ENCODE measurements at places on chromosomes 7 and 10. TPM values are rescaled to one million over a fixed set of nuclear protein-coding genes. Genes with fewer than 3 reads are reported as not detected.

- H3K36me3 ChIP-seq, result no peaks in the 10 kb centered on the region
- no peaks in the 10 kb centered on the region for H3K27me3 ChIP-seq
- H3K4me1 ChIP-seq, result no peaks in the 10 kb centered on the region
Observed at GRCh38 chr10:93336110-93336509, 146.0 kb downstream of the MYOF start.

DNA sequence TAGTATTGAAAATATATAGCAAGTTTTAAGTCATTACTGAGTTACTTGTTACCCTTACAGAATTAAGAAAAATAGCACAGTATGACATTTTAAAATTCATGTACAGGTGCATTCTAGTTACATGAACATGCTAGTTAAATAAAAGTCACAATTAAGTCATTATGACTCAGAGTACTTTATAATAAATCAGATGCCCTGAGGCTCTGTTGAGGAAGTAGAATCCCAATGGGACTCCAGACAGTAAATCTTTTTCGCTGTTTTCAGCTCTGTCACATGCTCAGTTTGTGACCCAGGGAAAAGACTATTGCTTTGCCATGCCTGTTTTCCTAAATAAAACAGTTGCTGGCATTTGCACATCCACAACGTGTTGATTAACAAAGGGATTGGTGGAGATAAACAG lies 21.0 kb downstream of the NUDT13 start:
- H3K27me3 ChIP-seq, result no peaks in the 10 kb centered on the region
- H3K4me1 ChIP-seq, result no peaks in the 10 kb centered on the region
- no peak overlapping the region for H3K4me3 ChIP-seq
- peaks cover 3% of the 10 kb centered on the region for H3K36me3 ChIP-seq
- no peak for DNase-seq

GRCh38 chr7:127816354-127817190 lies 164.6 kb downstream of the SND1 start:
- H3K4me1 ChIP-seq, result peaks cover 14% of the 10 kb centered on the region
- H3K27me3 ChIP-seq, result no peaks in the 10 kb centered on the region
- H3K4me3 ChIP-seq, result no peak overlapping the region
- no peak for DNase-seq
- no peak overlapping the region for H3K27ac ChIP-seq

DNA sequence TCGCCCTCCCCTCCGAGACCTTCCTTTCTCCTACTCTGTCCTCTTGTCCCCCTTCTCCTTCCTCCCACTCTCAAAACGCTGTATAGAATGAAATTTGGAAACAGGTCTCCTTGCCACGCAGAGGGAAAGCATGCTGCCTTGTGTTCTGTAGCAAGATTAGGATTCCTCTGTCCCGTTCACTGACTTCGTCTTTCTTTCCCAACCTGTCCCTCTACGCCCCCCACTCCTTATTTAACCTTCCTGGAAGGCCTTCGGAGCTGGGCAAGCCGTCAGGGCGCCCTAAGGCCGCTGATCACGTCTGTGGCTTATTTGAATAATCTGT lies 1.3 kb downstream of the HOXA9 start:
- H3K27ac ChIP-seq, result no peak overlapping the region
- H3K4me1 ChIP-seq, result no peaks in the 10 kb centered on the region
- peaks cover 44% of the 10 kb centered on the region for H3K27me3 ChIP-seq
- no peaks in the 10 kb centered on the region for H3K36me3 ChIP-seq

- no peak overlapping the region for H3K4me3 ChIP-seq
- no peaks in the 10 kb centered on the region for H3K36me3 ChIP-seq
- H3K4me1 ChIP-seq, result no peaks in the 10 kb centered on the region
- DNase-seq, result no peak
- H3K27me3 ChIP-seq, result no peaks in the 10 kb centered on the region
Observed at GRCh38 chr7:16816824-16817223, 12.0 kb upstream of the AGR2 start.

DNA sequence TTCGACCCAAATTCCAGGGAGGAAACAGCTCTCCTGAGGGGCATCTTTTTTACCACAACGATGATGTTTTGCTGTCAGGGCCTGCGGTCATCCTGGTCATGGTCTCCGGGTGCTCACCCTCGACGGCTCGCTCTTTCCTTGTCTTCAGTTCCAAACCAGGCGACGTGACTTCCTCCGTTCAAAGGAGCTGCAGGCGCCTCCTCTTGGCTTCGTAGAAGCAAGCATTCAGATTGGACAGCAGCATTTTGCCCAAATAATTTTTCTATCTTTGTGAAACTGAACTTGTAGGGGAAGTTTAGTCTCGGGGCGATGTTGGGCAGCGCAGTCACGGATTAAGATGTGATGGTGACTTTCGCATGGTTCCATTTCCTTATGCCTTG lies 208.9 kb downstream of the DNAJB6 start:
- H3K4me1 ChIP-seq, result no peaks in the 10 kb centered on the region
- H3K27ac ChIP-seq, result no peak overlapping the region
- no peak for DNase-seq
- H3K36me3 ChIP-seq, result no peaks in the 10 kb centered on the region

DNA sequence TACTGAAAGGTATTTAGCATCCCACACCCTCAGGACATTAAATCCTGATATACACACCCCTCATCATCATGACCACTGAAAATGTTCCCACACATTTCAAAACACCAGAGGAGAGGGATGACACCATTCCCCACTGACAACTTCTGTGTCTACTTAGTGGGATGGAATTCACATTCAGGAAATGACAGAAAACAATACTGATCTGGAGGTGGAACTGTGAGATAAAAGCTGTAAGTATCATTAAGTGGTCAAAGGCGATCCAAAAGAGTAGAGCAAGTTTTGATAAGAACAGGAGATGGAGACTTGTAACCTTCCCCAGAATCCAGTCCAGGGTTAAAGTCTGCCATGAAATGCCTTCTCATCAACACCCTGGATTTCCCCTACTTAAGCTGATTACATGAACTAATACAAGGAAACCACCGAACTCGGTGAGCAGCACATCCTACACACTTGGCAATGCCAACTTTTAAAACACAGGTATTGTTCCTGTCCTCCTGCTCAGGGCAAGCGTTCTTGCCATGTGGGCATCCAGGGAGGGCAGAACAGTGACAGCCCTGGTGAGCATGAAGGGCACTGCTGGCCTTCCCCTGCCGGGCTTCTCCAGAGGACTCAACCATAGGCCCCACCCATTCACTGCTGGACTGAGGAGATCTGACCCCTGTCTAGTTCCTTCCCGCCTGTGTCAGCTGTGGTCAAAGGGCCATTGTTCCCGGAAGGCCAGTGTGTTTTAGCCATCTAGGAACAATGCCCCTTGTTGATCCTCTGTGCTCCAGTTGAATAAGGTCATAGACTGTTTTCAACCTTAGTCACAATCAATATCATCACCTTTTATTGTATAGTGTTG lies 85.0 kb downstream of the SGMS1 start:
- H3K36me3 ChIP-seq, result no peaks in the 10 kb centered on the region
- no peak overlapping the region for H3K4me3 ChIP-seq
- H3K4me1 ChIP-seq, result peaks cover 41% of the 10 kb centered on the region
- no peak for DNase-seq
- no peaks in the 10 kb centered on the region for H3K27me3 ChIP-seq

DNA sequence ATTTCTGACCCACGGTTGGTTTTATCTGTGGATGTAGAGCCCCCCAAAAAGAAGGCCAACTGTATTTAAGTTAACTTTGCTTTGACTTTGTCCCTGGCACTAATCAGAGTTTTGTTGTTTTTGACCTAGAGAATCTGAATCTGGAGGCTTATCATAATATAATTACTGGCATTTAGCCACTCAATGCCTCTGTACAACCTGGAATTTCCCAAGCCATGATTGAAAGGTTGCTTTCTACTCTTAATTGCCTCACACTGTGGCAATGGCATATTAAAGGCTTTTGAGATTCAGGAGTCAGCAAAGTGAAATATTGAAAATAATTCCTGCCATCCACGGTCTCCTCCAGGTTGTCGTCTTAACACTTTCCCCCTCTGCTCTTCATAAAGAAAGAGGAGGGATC lies 205.2 kb upstream of the GHITM start:
- no peaks in the 10 kb centered on the region for H3K4me1 ChIP-seq
- no peak overlapping the region for H3K4me3 ChIP-seq
- no peak for DNase-seq
- no peak overlapping the region for H3K27ac ChIP-seq
- no peaks in the 10 kb centered on the region for H3K27me3 ChIP-seq

DNA sequence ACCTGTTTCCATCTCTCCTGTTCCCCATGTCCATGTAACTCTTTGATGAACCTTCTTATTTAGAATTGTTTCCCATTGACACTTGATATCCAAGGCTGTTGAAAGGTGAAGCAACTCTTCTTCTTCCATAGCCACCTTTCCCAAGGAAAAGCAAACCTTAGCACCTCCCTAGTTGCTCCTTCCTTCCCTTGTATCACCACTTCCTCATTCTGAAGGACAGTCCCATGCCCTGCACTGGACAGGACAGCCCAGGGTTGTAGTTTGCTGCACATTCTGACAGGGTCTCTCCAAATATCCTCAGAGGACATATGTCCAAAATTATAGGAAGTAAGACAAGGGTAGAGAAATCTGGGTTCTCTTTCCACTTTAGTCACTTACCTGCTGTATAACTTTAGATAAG lies 6.2 kb downstream of the CUZD1 start:
- no peak overlapping the region for H3K27ac ChIP-seq
- H3K4me1 ChIP-seq, result no peaks in the 10 kb centered on the region
- no peaks in the 10 kb centered on the region for H3K36me3 ChIP-seq
- H3K27me3 ChIP-seq, result no peaks in the 10 kb centered on the region

DNA sequence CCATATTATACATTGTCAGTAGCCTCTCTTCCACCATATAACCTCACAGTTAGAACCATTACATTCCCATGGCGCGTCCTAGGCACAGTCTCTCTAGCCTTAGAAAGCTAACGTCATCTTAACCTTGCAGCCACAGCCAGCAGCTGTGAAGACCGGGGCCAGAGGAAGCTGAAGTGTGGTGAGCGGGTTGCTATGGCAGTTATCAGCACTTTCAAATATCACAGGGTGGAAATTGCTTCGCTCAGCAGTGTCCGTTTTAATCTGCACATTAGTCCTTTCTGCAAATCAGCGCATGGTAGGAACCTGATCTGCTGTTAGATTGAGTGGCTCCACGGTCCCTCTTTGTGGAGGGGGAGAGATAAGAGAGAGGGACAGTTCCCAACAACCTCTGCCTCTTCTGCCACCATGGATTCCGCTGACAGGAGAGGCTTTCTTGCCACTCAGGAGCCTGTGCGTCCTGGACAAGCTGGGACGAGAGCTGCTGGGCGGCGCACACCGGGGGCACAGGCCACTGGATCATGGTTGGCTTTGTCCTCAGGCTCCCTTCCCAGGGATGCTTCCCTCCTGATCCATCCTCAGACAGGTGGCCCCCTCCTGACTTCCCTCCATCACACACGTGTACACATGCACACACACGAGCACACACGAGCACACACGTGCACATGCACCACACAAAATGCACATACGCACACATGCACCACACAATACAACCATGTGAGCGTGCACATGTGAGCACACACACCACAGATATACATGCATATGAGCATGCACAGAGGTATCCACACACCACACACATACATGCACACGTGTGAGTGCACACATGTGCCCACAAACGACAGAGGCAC lies 93.8 kb downstream of the WDR37 start:
- no peaks in the 10 kb centered on the region for H3K4me1 ChIP-seq
- H3K27me3 ChIP-seq, result no peaks in the 10 kb centered on the region
- no peak for DNase-seq

DNA sequence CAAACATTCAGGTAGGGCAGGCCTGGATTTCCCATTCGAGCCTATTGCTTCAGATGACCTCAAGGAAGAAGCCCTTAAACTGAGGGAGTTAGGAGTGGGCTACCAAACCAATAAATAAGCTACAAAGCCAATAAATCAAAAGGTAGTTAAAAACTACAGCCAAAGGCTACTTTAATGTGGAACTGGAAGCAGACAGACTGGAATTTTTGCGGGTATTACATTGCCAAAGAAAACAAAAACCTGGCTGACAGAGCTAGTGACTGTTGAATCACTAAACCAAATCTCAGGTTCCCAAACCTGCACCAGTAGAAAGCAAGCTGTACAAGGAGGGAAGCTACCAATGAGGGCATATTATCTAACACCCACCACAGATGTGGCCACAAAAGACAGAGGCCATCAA lies 315.6 kb downstream of the GRM8 start:
- DNase-seq, result no peak
- no peaks in the 10 kb centered on the region for H3K27me3 ChIP-seq
- H3K27ac ChIP-seq, result no peak overlapping the region
- H3K4me1 ChIP-seq, result no peaks in the 10 kb centered on the region
- no peaks in the 10 kb centered on the region for H3K36me3 ChIP-seq
- no peak overlapping the region for H3K4me3 ChIP-seq

GRCh38 chr10:48879451-48879850 lies 60.2 kb downstream of the LRRC18 start:
- no peak overlapping the region for H3K27ac ChIP-seq
- H3K4me3 ChIP-seq, result no peak overlapping the region
- H3K36me3 ChIP-seq, result peaks cover 17% of the 10 kb centered on the region
- DNase-seq, result no peak

- H3K4me3 ChIP-seq, result peak overlapping the region; percentile 85
- peaks cover 3% of the 10 kb centered on the region for H3K4me1 ChIP-seq
- no peaks in the 10 kb centered on the region for H3K36me3 ChIP-seq
- H3K27me3 ChIP-seq, result no peaks in the 10 kb centered on the region
- DNase-seq, result no peak
Observed at GRCh38 chr10:125720002-125720382, 483 bp downstream of the EDRF1 start.

DNA sequence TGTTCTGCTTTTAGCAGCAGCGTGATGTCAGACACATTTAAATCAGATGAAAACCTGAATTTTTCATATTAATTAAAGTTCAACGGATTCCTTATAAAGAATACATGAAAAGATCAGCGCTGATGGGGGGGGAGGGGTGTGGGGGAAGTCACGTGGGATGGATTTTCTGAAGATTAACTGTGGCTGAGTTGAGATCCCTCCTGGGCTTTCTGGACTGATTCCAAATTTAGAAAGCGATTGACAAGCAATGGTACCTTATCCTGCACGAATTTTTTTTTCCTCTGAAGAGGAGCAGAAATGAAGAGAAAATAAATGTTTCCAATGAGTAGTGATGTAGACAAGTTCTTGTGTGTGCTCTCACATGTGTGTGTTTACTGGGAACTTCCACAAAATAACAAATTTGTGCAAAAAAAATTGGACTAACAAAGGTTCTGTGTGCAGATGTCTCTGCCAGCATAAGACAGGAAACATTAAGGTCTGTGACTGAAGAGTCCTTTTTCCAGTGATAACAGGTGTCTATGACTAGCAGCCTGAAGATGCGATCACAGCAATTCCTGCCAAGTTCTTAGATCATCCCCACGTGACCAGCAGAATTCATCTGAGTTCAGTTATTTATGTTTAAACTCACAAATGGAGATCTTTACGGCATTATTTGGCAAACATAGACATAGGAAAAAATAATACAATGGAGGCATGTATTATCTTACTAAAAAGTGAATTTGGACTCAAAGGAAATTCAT lies 585.2 kb upstream of the CELF2 start:
- no peak overlapping the region for H3K4me3 ChIP-seq
- H3K27me3 ChIP-seq, result no peaks in the 10 kb centered on the region
- H3K4me1 ChIP-seq, result no peaks in the 10 kb centered on the region
- no peak overlapping the region for H3K27ac ChIP-seq
- no peaks in the 10 kb centered on the region for H3K36me3 ChIP-seq

GRCh38 chr10:127556916-127557315 lies 7.8 kb downstream of the NPS start:
- DNase-seq, result no peak
- H3K4me1 ChIP-seq, result no peaks in the 10 kb centered on the region
- H3K27me3 ChIP-seq, result no peaks in the 10 kb centered on the region
- no peak overlapping the region for H3K4me3 ChIP-seq

Gene PCLO
- 0.03 TPM for total RNA-seq

Gene FGFR2
- total RNA-seq, result 0.15 TPM
